Amniotic epithelial cell (primary cell): ENCODE measurements at places on chromosomes 13 and 19.

DNA sequence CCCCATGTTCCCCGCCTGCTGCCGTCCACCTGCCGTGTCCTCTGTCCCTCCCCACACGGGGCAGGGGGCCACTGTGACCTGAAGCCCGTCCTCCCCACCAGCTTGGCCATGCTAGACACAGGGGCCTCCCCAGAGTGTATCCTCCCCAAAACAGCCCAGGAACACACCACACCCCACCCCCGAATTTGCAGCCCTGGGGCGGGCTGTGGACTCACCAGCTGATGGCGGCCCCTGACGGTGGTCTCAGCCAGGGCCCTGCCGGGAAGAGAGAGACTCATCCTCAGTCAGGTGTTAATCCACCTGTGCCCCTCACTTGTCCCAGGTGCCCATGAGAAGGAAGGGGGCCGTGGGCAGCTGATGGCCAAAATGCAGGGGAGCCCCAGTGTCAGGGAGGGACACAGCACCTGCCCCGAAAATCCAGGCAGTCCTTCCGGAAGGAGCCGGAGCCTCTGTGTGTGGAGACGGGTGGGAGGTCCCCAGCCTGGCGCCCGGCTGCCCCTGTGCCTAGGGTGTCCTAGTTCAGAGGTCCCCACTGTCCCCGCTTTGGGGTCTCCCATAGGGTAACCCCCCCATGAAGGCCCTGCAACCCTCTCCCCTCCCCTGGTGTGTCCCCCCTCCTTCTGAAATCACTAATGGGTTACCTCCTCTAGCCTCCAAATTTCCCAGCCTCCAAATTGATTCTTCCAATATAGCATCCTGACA is 39.3 kb upstream of the TCF3 start:
- DNase-seq, result no peak

GRCh38 chr13:39578821-39579291 is 24.1 kb downstream of the LHFPL6 start:
- DNase-seq, result no peak

- DNase-seq, result no peak
Measured at GRCh38 chr13:91574766-91575165, 176.3 kb downstream of the GPC5 start.

- DNase-seq, result no peak
Measured at GRCh38 chr19:19460761-19461265, 54.5 kb downstream of the TSSK6 start.

GRCh38 chr13:65479692-65480091 is 1750.4 kb downstream of the PCDH9 start:
- no peak for DNase-seq
